ENCODE measurements at places on chromosomes 7 and 10.

- no peak for DNase-seq
Measured at GRCh38 chr7:42618651-42619360, 293.1 kb downstream of the C7orf25 start.

- no peak for DNase-seq
Measured at GRCh38 chr10:126458466-126458865, 70.2 kb upstream of the ADAM12 start.

DNA sequence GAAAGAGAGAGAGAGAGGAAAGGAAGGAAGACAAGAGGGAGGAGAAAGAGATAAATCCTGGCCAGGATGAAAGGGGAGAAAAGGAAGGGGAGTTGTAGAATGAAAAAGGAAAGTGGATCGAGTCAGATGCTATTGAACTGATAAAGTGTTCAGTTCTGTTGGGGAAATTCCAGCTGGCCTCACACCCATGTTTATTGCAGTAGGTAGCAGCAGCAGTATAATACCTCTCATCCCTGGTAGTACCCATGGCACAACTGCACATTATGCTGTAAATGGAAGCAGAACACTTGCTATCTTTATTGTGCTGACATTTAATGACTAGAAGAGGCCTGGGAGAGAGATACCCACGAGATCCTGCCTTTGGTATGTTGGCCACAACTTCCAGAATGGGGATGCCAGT is 178.1 kb downstream of the EVX1 start:
- DNase-seq = no peak

- DNase-seq = no peak
Measured at GRCh38 chr7:39606352-39606751, 17.0 kb upstream of the RALA start.

- DNase-seq = no peak
Measured at GRCh38 chr10:77103213-77103612, 534.4 kb downstream of the KCNMA1 start.

DNA sequence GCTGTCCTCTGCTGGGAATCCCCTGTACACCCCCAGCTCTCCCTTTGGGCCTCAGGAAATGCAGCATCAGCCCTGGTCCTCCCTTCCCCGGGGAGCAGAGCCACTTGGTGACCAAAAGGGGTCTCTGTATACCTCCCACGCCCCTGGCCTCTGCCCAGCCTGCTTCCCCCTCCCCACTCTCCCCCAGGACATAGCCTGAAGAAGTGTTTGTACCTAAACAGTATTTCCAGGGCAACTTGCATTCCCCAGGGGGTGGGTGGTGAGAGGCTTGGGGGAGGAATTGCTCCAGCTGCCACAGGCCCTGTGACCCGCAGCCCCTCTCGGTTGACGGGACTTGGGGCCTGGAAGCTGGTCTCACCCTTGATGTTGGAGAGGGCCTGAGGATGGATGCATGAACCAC is 39.3 kb downstream of the TMEM270 start:
- no peak for DNase-seq
